ENCODE measurements at places on chromosomes 16 and 17.

- DNase-seq, result no peak
These were observed 32.1 kb downstream of the NDE1 start for GRCh38 chr16:15682105-15682570.

GRCh38 chr16:10114409-10114808, 67.8 kb downstream of the GRIN2A start:
- no peak for DNase-seq

DNA sequence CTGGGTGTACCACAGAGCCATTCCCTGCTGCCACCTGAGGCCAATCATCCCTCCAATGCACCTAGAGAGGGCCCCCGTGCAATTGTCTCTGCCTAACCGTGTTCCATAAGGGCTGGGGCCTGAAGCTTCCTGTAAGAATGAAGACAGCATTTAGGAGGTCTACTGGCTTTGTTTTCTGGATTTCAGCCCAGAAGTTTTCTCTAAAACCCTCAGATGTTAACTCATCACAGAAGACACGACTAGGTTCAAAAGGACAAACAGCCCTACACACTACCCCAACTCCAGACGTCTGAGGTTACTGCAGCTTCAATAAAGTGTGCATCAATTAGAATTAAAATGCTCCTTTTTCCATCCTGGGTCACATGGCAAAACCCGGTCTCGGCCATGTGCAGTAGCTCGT, 10.8 kb upstream of the DRG2 start:
- DNase-seq, result no peak

- DNase-seq, result no peak
These were observed 27.2 kb downstream of the MARCHF10 start for GRCh38 chr17:62780951-62781350.

- DNase-seq, result no peak
These were observed 15.0 kb downstream of the CACNG1 start for GRCh38 chr17:67059372-67059771.

DNA sequence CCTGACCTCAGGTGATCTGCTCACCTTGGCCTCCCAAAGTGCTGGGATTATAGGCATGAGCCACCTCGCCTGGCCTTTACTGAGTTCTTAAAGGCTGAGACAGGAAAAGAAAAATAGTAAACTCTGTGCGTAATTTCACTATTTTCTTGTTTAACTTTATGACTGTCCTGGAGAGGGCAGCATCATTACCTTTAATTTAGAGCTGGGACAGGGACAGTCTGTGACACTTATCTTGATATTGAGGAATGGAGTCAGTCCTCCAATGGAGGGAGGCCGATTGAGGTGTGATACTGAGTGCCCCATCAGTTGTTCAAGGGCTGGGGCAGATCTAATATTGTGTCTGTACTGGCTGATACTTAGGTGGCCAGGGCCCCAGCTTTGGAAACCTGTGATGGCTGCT, 21.5 kb upstream of the SPN start:
- DNase-seq, result no peak

DNA sequence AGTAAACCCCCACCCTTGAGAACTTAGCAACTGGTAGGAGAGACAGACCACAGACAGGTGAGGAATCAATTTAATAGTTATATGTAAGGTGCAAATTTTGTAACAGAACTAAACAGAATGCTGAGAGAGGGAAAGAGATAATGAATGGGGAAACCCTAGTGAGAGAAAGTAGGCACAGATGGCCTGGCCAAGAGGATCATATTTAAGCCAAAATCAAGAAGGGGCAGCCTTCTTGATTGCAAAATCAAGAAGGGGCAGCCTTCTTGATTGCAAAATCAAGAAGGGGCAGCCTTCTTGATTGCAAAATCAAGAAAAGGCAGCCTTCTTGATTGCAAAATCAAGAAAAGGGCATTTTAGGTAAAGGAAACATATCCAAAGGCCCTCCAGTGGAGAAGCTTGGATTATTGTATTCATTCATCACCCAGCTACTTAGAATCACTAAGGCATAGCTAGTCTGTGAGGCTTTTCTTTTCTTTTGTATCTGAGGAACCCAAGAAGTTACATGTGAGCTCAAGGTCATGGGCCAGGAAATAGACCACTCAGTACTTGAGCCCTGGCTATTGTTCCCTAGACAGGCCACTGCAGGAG, 190.6 kb downstream of the CYLD start:
- no peak for DNase-seq

DNA sequence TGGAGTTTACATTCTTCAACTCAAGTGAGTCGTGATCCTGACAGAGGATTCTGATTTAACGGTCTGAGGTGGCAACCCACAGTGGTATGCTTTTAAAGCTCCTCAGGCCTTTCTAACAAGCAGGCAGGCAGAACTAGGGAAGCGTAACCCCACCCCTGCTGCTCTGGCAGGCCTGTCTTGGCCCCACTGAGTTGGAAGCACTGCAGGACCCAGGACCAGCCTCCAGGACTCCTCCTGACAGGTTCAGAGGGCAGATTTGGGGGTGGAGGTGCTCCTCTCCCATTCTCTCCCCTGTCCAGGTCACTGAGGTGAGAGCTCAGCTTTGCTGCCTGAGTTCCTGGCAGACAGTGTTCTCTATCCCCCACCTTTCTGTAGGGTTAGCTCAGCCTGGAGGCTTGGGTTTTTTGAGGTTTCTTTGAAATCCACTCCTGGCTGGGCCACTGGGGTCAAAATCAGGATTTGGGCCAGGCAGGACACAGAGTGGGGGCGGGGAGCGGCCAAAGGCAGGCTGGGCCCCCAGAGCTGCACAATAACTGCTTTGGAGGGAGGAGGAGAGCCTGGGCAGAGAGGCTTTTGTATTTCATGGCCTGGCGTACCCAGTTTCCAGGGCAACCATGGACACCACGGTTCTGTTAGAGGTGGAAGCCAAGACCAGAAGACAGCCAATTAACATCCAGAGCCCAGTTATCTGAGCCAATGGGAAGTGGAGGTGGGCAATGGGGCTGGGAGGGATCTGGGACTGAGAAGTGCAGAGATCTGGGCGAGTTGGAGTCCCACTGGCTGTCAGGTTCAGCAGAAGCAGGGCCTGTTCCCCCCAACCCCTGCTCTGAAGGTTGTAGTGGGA, 9.5 kb downstream of the MRPL27 start:
- no peak for DNase-seq

- no peak for DNase-seq
These were observed 93.9 kb downstream of the CEP112 start for GRCh38 chr17:66098040-66098439.

- DNase-seq, result no peak
These were observed 15.2 kb downstream of the ST6GALNAC2 start for GRCh38 chr17:76570457-76570856.

- DNase-seq, result no peak
These were observed 240.1 kb downstream of the HAPSTR1 start for GRCh38 chr16:9331503-9331902.

- DNase-seq, result no peak
These were observed 22.7 kb upstream of the TNFRSF13B start for GRCh38 chr17:16994631-16995030.

GRCh38 chr16:55376045-55376444, 52.0 kb downstream of the IRX6 start:
- DNase-seq, result no peak

- DNase-seq, result peak; percentile 20
These were observed 13.3 kb upstream of the IL17C start for GRCh38 chr16:88624977-88625576.

GRCh38 chr17:31825961-31826691, 32.9 kb downstream of the COPRS start:
- DNase-seq, result no peak

DNA sequence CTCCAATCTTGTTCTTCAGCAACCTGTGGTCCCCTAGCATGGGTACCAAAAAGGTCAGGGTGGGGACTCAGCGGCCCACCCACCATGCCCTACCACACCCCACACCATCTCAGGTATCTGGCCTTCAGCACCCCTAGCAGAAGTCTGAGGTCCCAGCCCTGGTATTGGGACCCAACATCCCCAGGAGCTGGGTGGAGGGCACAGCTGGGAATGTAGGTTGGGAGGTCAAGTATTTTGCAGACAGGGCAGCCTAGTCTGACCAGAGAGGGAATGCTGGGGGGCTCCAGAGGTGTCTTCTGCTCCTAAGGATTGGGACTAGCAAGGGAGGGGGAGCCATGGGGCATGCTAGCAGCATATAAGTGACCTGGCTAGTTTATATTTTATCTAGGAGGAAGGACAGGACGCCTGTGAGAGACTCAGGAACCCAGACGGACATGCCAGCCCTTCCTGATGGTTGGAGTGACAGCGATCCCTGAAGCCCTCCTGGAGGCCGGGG, 822 bp upstream of the ADAM11 start:
- DNase-seq, result no peak

- no peak for DNase-seq
These were observed 27.0 kb downstream of the LGALS3BP start for GRCh38 chr17:78952706-78953105.

- DNase-seq, result no peak
These were observed 949 bp upstream of the SPAG7 start for GRCh38 chr17:4968486-4969046.

- no peak for DNase-seq
These were observed 13.1 kb upstream of the MYH13 start for GRCh38 chr17:10385871-10386270.

GRCh38 chr17:38563362-38564253, 42.1 kb downstream of the SRCIN1 start:
- DNase-seq, result no peak

- DNase-seq, result no peak
These were observed 42.6 kb downstream of the TRARG1 start for GRCh38 chr17:1322014-1322428.

GRCh38 chr17:44308320-44308818, at the start of gene RUNDC3A:
Gene RUNDC3A (plus strand): TSS chr17:44308601. CDS start chr17:44308833, 232 bp downstream.
- peak; percentile 70 for DNase-seq

GRCh38 chr17:17161759-17162158, 44.4 kb downstream of the PLD6 start:
- no peak for DNase-seq

- DNase-seq, result no peak
These were observed 1.0 kb upstream of the MGRN1 start for GRCh38 chr16:4623593-4623992.

GRCh38 chr17:40541060-40541872, 24.0 kb downstream of the CCR7 start:
- DNase-seq, result peak; percentile 77

- DNase-seq, result no peak
These were observed 30.1 kb downstream of the ARHGAP17 start for GRCh38 chr16:24984903-24985675.

- DNase-seq, result no peak
These were observed 432.7 kb upstream of the ASIC2 start for GRCh38 chr17:33725675-33726271.

DNA sequence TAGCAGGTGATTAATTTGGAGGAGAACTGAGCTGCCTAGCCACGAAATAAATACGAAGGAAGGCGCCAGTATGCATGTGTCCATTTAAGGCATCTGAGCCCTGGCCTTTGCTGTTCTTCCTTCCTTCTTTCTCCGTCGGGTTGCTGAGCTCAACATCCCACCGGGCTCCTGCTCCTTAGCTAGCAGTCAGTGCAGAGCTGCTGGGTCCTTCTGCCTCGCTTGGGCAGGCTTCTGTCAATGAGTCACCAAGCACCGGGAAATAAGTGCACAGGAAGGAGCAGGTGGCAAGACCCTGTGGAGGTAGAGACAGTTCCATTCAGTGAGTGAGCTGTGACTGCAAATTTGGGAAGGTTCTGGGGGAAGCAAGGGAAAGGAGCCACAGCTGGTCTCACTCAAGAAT, 120.7 kb downstream of the CCDC182 start:
- DNase-seq, result no peak

DNA sequence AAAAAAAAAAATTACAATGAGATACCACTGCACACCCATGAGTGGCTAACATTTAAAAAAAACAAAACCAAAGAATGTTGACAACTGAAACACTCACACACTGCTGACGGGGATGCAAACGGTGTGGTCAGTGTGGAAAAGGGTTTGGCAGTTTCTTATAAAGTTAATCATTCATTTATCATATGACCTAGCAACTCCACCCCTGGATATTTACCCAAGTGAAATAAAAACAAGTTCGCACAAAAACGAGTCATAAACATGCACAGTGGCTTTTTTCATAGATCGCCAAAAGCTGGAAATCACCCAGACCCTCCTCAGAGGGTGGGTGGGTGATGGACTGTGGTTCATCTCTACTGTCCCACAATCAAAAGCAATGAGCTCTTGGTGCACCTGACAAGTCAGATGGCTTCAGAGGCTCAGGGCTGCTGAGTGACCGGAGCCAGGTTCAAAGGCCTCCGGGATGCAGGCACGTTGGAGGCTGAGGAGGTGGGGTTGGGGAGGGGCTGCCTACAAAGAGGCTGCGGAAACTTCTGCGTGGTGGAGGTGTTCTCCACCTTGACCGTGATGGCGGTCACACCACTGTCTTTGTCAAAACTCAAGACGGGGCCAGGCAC, 14.2 kb downstream of the RAB40B start:
- no peak for DNase-seq

- DNase-seq, result no peak
These were observed 15.3 kb upstream of the RPTOR start for GRCh38 chr17:80529104-80529903.

GRCh38 chr16:69520800-69521602, 44.8 kb upstream of the NFAT5 start:
- no peak for DNase-seq

GRCh38 chr16:26787924-26788323, 278.8 kb upstream of the C16orf82 start:
- no peak for DNase-seq

DNA sequence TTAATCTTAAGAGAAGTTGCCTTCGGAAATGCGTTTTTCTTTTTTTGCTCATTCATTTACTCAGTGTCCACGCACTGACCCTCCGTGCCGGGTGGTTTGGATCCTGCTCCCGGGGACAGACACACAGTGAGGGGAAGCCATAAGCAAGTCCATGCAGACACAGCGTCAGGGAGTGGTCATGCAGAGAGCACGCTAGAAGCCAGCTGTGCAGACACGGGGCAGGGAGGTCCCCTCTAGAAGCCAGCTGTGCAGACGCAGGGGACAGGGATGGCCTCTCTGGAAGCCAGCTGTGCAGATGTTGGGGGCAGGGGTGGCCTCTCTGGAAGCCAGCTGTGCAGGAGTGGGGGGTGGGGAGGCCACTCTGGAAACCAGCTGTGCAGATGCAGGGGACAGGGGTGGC, 4.8 kb downstream of the GAA start:
- DNase-seq, result no peak

DNA sequence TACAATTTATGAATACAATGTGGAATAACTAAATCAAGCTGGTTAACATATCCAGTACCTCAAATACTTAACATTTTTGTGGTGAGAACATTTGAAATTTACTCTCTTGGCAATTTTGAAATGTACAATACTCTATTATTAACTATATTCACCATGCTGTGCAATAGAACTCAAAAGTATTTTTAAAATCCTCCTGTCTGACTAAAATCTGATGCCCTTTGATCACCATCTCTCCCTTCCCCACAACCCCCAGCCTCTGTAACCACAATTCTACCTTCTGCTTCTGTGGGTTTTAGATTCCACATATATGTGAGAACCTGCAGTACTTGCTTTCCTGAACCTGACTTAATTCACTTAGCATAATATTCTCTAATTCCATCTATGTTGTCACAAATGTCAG, 71.6 kb upstream of the ALOX12 start:
- no peak for DNase-seq

DNA sequence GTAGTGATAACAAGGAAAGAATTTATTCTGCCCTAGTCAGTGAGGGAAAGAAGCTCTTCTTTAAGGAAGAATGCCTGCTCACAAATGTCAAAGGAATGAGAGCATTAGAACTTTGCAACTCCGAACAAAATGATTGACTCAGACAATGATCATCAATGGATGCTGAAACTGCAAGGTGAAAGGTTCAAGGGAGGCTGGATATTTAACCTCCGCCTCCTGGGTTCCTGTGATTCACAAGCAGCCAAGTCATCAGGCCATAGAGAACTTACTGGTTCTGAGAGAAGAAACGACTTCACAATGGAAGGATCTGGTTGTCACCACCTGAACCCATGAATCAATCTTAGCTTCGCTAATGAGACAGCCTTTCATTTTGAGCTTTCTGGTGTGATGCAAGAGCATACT, 16.0 kb upstream of the SCNN1B start:
- no peak for DNase-seq
